ENCODE measurements at places on chromosomes 4 and X.

DNA sequence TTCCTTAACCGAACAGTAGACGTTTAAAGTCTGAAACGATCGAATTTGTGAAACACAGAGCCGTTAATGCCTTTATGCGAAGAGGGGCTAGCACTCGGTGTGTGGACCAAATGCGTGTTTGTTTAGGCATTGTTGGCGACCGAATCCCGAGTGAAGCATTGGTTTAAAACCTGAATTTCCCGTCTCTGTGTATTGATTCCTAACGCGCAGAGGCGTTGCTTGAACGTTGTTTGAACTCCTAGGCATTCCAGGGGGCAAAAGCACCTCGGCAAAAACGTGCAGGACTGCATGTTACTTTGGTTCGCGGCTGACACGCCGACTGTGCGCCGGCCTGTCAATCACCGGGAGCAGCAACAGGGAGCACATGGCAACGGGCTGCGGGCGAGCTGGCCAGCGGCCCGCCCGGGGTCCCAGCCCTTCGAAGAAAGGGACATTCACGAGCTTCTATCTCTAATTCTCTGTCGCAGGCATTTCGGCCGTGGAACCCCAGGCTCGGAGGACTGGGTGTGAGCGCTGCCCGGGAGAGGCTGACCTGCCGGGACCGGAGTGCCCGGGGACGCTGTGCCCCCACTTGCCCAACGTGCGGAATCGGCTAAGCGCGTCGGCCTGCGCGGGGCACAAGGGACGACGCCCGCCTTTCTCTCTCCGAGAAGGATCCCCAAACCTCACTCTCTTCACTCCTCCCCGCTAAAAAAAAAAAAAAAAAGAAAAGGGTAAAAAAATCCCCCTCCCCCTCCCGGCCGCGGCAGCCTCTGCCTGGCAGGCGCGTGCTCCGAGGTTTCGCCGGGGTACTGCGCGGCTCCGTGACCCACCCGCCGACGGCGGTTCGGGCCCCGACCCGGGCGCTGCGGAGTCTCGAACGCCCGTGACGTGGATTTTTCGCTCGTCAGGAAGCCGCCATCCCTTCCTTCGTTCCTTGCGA lies 810 bp downstream of the SPRY1 start:
- peak; percentile 74 for DNase-seq

DNA sequence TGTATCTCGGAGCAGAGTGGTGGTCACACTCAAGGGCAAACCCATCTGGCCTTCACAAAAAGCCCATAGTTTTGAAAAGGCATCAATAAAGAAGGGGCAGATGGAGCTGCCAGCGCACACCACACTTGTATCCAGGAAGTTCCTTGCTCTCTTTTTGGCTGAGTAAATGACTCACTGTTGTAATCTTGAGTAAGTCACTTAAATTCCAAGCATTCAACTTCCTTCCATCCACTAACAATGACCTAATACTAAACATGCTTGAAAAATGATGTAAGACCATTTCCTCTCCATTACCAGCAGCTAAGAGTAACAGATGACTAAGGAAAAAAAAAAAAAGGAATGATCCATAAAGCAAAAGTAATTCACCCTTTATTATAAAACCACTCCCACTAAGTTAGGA lies 32.4 kb upstream of the MYOZ2 start:
- no peak for DNase-seq

DNA sequence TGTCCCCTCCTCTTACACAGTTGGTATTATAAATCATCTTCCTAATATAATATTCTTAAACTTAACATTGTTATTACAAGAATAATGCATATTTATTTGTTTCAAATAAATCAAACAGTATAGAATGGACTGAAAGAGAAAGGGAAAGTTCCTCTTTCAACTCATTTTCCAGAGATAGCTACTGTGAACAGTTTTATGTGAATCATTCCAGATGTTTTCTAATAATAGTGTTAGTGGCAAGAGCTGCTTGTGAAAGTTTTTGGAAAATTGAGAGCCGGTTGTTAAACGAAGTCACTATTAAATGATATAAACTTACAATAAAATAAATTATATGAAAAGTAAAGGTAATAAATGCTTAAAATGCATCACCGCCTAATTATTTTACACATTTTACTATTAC lies 14.6 kb downstream of the TMSB4X start:
- no peak for DNase-seq

- no peak for DNase-seq
These were observed 93.6 kb downstream of the DCTD start for GRCh38 chr4:182823576-182823975.

- no peak for DNase-seq
These were observed 67.2 kb downstream of the SMARCAD1 start for GRCh38 chr4:94274912-94275311.

GRCh38 chr4:174312993-174313392 lies 29.3 kb downstream of the CEP44 start:
- DNase-seq: no peak

DNA sequence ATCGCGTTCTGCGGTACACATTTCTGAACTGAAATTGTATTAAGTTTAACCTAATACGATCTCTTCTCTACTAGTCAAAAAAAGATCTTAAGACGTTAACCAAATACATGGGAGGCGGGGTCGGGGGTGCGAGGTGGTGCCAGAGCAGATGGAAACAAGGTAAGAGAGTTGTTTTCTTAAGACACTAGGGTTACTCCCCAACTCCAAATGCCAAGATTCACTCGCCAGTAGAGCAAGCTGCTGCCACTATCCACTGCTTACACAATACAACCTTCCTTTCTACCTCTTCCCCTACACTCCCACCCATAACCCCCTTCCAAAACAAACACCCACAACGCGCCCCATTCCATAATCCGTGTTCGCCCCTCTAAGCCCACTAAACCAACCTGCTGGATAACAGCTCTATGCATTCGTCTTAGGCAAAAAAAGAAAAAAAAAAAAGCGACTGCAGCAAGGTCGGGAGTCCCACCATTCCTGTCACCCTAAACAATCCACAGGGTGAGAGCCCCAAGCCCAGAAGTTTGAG lies 1.3 kb downstream of the LCORL start:
- DNase-seq: peak; percentile 31

DNA sequence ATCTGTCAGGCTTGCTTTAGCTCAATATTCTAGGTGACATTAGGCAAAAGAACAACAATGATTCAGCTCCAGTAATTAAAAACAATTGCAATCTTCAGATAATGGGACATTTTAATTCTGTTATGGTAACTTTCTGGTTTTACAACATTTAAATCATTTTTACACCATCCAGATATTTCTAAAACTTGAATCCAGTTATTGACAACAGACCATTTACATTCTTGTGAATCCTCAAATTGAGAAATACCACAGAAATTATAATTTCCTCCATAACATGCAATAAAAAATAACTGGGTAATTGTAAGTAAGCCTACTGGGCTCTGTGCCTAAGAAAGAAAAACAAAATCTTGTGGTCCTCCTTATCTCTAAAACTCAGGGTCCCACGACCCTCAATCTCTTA lies 195.0 kb upstream of the S100G start:
- DNase-seq: no peak

DNA sequence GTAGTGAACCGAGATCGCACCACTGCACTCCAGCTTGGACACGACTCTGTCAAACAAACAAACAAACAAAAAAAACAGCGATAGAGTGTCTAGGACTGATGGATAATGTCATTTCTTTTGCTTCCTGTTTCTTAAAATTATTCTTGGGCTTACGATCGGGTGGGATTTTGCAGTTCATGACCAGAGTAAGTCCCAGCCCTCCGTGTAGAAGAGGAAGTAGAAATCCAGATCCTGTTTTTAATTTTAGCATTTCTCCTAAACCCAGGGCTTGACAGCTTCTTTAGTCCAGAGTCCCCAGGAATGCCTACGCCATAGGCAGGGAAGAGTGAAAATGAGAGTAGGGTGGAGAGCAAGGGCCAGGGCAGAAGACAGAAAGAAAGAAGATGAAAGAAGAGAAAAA lies 94.3 kb downstream of the HPRT1 start:
- no peak for DNase-seq

DNA sequence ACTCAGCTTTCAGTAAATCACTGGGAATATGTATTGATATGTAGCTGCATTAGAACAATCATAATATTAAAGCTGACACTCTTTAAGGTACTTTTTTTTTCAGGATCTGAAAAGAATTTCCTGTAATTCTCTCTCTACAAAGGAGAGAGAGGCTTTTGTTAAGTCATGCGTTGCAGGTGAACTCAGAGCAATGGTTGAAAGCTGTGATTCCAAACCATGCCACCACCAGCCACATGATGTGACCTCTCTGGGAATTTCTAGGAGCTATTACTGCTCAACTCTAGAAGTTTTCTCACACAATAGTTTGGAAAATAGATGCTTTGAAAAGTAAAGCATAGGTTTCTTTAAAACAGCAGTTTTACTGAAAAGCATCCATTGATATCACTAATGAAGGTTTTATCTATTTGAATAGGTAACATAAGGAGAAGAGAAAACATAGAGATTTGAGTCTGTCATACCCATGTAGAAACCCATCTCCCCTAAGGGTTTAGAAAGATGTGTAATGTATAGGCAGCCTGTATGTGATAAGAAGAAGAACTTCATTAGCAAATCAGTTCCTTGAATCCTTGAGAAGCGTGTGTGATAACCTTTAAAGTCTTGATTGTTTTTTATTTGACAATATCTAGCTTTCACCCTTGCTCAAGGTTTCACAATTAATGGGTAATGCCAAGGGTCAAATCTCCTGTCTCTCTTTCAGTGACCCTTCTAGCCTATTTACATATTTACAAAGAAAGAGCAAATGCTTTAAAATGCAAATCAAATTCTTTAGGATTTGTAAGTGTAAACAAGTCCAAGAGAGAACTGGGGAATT lies 161.0 kb upstream of the ANKRD50 start:
- no peak for DNase-seq

GRCh38 chrX:120125444-120125843 lies 9.7 kb upstream of the RHOXF1 start:
- no peak for DNase-seq

DNA sequence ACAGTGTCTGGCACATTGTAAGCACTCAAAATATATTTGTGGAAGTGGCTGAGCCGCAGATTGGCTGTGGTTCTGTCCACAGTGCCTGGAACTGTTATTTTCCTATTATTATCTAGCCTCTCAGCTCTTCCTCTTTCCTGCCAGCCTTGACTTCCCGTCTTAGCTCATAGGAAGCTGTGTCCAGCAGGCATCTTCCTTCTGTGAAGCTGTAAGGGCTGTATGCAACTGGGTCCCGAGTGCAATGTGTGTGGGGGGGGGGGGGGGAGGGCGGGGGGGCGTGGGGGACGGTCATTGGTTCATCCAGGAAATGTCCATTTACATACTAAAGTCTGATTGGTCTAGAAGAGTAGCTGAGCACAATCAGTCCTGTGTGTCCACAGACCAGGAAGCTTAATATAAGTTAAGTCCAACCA lies 210.7 kb downstream of the PDGFRA start:
- peak; percentile 60 for DNase-seq

DNA sequence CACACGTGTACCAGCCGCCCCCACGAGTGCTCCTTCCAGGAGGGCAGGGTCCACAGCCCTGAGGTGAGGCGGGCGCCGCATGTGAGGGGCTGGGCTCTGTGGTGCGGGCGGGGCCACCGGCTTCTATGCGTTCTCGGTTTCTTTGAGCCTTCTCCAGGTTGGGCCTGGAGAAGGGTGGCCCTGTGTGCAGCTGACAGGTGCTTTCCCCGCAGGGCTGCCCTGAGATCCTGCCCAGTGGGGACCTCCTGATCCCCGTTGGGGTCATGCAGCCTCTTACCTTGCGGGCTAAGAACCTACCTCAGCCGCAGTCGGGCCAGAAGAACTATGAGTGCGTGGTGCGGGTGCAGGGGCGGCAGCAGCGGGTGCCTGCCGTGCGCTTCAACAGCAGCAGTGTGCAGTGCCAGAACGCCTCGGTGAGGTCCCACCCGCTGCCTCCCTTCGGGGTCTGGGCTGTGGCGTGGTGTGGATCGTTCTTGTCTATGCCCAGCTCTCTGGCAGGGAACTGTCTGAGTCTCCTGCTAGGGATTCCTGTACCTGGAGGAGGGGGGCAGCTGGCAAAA lies 6.8 kb downstream of the PLXNA3 start:
- DNase-seq: no peak

- DNase-seq: no peak
These were observed 725.5 kb upstream of the ATOH1 start for GRCh38 chr4:93103042-93103441.

DNA sequence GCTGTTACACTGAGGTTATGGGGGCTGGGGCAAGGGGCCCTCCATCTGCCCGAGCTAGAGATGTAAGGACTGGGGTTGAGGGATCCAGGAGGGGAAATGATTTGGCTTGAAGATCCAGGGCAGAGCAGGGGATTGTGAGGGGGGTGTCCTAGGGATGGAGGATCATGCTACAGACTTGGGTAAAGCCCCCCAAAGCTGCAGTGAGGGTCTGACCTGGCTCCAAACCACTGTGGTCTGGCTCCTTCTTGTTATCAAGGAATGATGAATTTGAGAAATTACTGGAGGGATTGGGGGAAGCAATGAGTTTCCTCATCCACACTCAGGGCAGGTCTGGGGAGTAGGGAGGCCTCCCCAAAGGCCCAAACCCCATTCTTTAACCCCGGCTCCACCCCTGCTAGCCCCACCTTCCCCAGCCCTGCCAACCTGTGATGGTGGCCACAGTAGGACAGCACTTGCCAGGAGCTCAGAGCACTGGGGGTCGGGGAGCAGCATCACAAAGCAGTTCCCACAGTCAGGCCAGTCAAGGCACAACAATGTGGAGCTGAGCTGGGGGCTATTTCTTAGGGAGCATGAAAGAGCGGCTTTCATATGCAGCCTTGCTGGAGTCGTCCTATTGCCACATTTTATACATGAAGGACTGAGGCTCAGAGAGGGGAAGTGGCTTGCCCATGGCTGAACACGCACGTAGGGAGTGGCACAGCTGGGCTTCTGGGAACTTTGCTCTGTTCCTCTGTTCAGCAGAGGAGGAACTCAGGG lies 165.5 kb downstream of the EFNB1 start:
- no peak for DNase-seq

- no peak for DNase-seq
These were observed 15.4 kb downstream of the NHS start for GRCh38 chrX:17390419-17390850.

- DNase-seq: no peak
These were observed 15.3 kb downstream of the PDK3 start for GRCh38 chrX:24480400-24480865.

DNA sequence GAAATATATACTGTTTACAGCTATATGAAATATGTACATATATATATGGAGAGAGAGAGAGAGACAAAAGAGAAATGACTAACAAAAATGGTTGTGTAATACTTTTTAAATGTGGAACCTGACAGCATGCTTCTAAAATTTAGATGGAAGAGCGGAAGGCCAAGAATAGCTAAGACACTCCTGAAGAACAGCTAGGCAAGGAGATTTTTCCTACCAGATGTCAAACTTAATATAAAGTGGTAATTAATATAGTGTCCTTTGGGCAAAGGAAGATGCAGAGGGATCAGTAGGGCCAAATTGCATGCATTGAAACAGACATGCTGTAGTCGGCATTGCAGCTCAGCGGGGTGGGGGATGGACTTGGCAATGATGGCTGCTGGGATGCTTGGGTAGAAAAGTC lies 45.2 kb downstream of the ADD1 start:
- DNase-seq: no peak

GRCh38 chr4:68433582-68433981 lies 13.7 kb upstream of the TMPRSS11E start:
- no peak for DNase-seq

GRCh38 chrX:57977992-57978391 lies 67.7 kb upstream of the ZXDA start:
- DNase-seq: no peak
